ENCODE measurements at places on chromosomes 5 and 9.

- no peak for DNase-seq
These were observed 316.4 kb upstream of the GRIN3A start for GRCh38 chr9:102054811-102055210.

DNA sequence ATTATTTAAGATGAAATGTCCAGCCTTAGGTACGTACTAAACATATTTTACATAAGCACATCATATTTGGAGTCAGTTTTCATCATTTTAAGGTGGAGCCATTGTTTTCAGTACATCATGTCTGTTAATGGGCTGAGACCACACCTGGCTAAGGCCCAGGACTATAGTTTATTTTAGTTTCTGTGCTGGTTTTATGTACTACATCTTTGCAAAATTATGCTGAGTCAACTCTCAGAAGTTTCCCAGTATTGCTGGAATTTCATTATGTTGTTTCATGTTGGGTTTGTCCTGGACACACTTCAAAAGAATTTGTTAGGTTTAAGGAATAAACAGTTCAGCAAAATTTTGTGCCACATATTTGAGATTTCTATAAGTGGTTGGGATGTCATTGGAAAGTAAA lies 171.2 kb downstream of the CCDC171 start:
- no peak for DNase-seq

GRCh38 chr5:34655354-34655991 lies 655 bp upstream of the RAI14 start:
- DNase-seq = peak; percentile 15

DNA sequence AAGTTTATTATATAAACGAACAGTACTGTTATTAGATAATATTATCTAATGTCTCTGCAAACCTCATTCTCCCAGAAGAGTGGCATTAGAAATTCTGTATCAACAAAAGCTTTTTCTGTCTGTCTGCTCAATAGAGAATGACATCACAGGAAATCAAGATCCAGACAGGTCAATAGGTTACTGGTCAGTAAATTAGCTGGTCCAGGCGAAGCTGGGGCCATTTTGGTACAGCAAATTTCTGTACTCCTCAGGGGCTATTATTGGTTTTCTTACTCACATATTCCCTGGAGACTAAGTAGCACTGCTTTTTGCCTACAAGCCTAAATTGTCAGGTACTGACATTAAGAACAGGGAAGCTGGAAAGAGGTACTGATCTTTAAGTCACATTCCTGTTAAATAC lies 80.5 kb downstream of the PLPP1 start:
- DNase-seq = no peak

DNA sequence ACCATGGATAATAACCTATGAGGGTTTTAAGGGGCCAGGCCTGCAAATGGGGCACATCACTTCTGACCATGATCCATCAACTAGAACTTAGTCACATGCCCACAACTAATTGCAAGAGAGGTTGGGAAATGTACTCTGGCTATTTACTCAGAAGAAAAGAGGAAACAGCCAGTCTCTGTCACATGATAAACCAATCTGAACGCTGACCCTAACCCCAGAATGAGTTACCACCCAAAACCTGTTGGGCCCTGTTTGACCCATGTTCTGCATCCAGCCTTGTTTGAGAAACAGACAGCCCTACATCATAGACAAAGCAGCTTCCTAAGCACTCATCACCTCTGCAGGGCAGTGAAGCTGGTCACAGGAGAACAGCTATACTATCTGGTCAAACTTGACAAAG lies 5.8 kb downstream of the MACROH2A1 start:
- DNase-seq = peak; percentile 83

DNA sequence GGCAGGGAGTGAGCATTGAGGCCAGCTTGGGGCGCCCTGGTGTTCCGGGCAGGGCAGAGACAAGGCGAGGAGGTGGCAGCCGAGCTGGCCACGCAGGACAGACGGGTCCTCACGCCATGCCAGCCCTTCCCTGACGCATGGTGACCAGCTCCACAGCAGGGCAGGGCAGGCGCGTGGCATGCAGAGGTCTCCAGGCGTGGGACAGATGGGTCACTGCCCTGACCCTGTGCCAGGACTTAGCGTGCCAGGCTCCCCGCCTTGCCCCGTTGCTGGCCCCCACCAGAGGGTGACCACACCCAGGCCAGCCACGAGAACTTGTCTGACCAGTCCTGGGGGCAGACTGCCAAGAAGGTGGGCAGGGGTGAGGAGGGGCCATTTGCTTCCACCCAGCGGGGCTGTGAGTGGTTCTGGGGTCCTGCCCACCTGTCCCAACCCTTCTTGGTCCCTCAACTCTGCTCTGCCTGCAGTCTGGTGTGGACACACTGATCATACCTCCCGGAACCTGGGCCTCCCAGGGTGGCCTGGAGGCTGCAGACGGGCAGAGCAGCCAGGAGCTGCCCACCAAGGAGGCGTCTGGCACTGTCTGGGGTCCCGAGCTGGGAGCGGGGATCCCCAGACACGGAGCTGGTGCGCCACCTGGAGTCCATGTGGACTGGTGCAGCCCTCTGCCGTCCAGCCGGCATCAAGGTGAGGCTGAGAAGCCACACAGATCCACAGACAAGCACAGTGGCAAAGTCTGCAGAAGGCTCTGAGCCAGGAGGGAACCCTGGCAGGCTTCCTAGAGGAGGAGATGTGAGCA lies at the start of gene RNF224:
RNF224 (plus strand) TSS at position 449 of the 799 bp plus-strand sequence. CDS start 834 bp downstream, outside the sequence.
- DNase-seq = peak; percentile 80

- DNase-seq = no peak
These were observed 202.7 kb downstream of the FAM114A2 start for GRCh38 chr5:153835891-153836515.

- no peak for DNase-seq
These were observed 11.0 kb upstream of the DENND1A start for GRCh38 chr9:123940721-123941523.

All from NB4 (cell line).